ENCODE measurements at places on chromosomes 3 and 15. TPM values are rescaled to one million over a fixed set of nuclear protein-coding genes. Genes with fewer than 3 reads are reported as not detected.

Gene FETUB
- total RNA-seq, result 0.36 TPM

Gene NEK4
- total RNA-seq, result 22.9 TPM

Gene GP9
- total RNA-seq, result not detected

DNA sequence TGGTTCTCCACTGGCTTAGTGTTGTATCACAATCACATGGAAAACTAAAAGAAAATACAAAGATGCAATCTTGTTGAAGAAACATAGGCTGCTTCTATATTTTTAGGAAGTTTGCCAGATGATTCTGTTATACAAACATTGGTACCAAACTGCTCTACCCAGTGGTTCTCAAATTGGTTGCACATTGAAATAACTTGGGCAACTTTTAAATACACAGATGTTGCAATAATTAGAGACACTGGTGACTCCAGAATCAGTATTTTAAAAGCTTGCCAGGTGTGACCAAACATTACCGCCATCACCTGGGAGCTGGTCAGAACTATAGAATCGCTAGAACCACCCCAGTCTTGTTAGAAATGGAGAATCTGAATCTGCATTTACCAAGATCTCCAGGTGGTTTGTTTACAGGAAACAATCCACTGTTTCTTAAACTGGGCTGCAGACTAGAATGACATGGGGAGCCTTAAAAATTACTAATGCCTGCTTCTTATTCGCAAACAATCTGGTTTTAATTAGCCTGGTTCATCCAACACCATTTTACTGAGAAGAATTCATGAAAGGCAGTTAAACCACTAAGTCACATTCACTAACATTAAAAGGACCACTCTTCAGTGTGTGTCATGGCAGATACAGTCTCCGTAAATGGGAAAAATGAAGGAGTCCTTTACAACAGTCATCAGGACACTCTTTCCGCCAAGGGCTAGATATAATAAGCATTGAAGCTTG, 76.5 kb downstream of the ACAP2 start:
- DNase-seq, result no peak

DNA sequence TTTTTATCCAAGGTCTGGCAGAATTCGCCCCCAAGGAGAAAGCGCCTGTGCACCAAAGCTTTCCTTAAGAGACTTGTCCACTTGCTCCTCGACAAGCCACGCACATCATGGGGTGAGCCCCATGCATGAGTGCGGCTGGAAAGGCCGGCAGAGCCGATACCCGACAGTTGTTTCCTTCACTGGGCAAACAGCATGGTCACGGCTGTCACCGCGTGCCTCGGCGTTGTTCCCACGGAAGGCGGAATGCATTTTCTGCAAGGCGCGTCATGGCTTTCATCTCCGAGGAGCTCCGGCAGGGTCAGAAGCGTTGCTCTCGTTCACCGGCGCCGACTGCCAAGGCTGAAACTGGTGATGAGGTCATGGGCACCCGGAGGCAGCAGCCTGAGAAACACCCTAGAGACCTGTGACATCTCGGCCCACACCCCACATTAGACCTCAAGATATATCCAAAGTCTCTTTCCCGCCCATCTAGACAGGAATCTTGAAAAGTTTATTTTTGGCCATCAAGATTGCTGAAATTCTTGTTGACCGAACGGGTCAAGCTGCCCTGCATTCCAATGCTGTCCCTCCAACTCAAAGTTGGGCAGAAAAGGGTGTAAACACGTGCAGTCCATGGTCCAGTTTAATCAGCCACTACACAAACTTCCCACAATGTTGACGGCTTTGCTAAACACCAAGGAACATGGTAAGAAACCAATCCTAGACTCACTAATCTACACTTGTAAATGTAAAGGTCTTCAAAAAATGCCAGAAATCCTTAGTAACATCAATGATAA, 604 bp upstream of the TJP1 start:
- peak; percentile 57 for DNase-seq

DNA sequence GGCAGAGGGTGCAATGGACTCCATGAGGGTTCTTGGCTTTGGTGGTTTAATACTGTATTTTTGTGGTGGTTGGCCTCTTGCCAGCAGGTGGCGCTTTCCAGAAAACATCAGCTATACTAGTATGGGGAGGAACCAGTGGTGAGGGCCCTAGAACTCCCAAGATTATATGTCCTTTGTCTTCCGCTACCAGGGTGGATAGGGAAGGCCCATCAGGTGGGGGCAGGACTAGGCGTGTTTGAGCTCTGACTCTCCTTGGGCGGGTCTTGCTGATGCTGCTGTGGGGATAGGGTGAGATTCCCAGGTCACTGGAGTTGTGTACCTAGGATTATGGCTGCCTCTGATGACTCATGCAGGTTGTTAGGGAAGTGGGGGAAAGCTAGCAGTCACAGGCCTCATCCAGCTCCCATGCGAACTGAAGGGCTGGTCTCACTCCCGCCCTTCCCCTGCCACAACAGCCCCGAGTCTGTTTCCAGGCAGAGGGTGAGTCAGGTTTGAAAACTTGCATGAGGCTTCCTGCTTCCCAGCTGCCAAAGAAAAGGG, 357.7 kb downstream of the OTOL1 start:
- peak; percentile 9 for DNase-seq

DNA sequence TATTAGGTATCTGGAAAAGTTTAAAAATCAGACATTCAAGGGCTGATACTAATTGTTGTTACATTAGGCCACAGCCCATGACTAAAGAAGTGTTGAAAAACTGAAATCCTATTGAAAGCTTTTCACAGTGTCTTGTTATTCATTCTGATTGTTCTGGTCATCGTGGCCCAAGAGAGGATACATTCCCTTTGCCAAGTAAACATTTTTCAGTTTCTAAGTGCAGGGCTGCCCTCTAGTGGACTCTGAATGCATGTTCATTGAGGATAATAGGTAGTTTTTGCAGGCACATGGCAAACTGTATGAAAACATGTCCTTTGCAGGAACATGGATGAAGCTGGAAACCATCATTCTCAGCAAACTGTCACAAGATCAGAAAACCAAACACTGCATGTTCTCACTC, 181.1 kb downstream of the MYRIP start:
- DNase-seq, result peak; percentile 25

DNA sequence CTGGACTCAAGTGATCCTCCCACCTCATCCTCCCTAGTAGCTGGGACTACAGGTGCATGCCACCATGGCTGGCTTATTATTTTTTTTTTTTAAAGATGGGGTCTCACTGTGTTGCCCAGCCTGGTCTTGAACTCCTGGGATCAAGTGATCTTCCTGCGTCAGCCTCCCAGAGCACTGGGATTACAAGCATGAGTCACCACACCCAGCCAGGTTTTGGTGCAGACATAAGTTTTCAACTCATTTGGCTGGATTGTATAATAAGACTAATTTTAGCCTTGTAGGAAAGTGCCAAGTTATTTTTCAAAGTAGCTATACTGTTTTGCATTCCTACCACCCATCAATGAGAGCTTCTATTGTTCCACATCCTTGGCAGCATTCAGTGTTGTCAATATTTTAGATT, 32.1 kb downstream of the BUB1B start:
- no peak for DNase-seq

DNA sequence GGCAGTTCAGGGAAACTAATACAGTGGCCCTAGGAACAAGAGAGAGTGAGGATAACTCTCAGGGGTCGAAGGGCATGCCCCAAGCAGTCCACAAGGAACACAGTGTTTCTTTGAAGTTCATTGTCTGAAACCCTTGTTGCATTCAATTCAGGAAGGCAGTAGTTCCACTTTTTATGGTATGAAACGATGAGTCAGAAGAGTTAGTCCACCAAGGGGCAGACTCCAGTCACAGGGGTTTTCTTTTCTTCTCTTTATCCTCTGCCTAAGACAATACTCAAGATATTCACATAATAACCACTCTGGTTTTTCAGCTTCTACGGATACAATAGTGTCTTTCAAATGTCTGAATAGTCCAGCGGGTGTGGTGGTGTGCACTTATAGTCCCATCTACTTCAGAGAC, 23.7 kb upstream of the TICRR start:
- DNase-seq, result no peak

- no peak for DNase-seq
Measured at GRCh38 chr3:56443372-56443771, 24.9 kb downstream of the ERC2 start.

DNA sequence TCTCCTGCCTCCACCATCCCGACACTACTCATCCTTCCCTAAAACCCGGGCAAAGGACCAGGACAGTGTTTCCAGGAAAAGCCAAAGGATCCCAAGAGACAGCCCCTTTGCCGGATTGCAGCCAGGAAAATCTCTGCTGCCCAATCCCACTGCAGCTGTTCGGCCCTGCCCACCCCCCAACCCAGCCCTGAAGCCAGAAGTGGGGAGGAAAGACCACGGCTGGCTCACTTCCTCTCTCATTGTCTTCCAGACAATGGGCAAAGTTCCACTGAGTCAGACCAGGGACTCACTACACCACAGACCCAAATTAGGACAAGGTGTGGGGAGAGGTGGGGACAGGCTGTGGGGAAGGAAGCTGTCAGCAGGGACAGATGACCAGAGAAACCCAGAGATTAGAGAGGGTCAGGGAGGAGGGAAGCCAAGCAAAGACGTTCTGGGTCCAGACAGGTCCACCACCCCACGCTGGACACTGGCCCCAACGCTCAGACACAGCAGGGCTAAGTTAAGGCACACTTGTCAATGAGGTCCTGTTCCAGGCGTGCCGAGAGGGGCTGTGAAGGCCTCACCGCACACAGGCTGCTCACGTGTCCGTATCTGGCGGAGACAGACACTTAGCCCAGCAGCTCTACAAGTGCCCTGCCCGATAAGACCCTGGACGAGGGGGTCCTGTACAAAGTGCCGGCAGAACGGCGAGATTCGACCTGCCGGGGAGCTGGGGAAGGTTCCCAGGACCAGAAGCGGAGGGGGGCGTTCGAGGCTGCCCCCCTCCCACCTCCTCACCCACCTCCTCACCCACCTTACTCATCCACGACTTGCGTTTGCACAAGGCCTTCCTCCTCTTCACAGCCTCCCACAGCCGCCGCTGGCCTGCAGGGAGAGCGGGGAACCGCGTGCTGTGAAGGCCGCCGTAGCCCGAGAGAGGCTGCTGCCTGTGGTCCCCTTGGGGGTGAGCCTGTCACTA, 21.9 kb downstream of the TNK2 start:
- DNase-seq, result no peak

DNA sequence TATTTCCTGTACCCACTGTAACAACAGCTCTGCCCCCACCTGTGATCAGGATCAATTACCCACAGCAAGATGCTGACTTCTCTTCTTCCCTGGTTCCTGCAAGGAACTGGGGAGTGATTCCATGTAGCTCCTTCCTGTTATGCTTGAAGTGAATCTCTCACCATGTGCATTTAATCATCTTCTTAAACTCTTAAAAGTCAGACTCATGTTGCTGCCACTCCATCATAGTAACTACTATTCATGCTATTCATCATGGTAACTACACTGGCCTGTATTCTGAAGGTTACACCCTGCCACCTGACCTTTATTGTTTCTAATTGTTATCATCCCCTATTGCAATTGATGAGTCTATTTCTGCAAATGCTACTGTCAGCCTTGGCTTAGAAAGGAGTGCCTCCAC, 89.5 kb downstream of the SUCNR1 start:
- DNase-seq, result no peak

- DNase-seq, result no peak
Measured at GRCh38 chr15:35937380-35937779, 391.4 kb upstream of the DPH6 start.

- no peak for DNase-seq
Measured at GRCh38 chr3:114879059-114880031, 267.7 kb downstream of the ZBTB20 start.

Measured in epithelial cell of proximal tubule (primary cell).